H1 (cell line): ENCODE measurements at places on chromosomes 6 and 20. TPM values are rescaled to one million over a fixed set of nuclear protein-coding genes. Genes with fewer than 3 reads are reported as not detected.

The CLVS2 gene
- total RNA-seq = 0.67 and 0.73 TPM in 2 replicates

- DNase-seq = no peak
- no peaks in the 10 kb centered on the region for H3K27me3 ChIP-seq
- no peak overlapping the region for H3K27ac ChIP-seq
- H3K4me3 ChIP-seq = no peak overlapping the region
- H3K4me1 ChIP-seq = no peaks in the 10 kb centered on the region
These were observed 21.8 kb upstream of the IRF4 start for GRCh38 chr6:369559-370431.

DNA sequence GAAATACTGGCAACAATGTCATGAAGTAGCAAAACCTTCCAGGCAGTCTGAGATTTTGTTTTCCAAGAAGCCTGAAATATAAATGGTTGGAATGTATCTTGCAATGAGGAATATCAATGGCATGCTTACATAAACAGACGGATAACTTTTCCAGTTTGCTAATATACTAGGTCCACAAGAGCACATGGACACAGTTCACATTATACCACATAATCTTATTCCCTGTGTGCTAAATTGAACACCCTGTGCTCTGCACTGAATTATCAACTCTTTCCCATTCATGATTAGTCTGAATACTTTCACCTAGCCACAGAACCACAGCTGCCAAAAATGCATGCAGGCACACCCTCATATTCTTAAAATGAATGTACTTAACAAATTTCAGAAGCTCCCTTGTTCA lies 274.3 kb downstream of the COL12A1 start:
- DNase-seq = no peak
- no peaks in the 10 kb centered on the region for H3K27me3 ChIP-seq
- no peaks in the 10 kb centered on the region for H3K36me3 ChIP-seq
- no peak overlapping the region for H3K27ac ChIP-seq

GRCh38 chr6:24513602-24514001 lies 18.8 kb downstream of the ALDH5A1 start:
- no peak overlapping the region for H3K4me3 ChIP-seq
- H3K36me3 ChIP-seq = no peaks in the 10 kb centered on the region
- no peak for DNase-seq
- H3K27me3 ChIP-seq = no peaks in the 10 kb centered on the region

DNA sequence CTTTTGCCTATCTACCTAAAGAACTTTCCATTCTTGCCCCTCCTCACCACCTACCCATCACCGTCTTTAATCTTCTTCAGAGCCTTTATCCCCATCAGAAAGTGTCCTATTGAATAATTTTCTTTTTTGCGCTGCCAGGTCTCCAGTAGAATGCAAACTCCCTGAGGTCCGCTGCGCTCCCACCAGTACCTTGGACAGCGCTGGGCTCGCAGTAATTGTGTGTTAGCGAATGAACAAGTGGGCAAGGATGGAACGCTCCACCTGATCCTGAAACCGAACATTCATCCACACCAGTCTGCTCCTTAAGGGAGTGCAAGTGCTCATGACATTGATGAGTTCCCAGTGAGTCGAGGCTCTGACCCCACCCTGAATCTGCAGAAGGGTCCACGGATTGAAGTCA lies 391.2 kb downstream of the CDH26 start:
- no peak overlapping the region for H3K27ac ChIP-seq
- H3K4me3 ChIP-seq = no peak overlapping the region
- no peak for DNase-seq
- no peaks in the 10 kb centered on the region for H3K36me3 ChIP-seq
- no peaks in the 10 kb centered on the region for H3K27me3 ChIP-seq
- H3K4me1 ChIP-seq = no peaks in the 10 kb centered on the region

DNA sequence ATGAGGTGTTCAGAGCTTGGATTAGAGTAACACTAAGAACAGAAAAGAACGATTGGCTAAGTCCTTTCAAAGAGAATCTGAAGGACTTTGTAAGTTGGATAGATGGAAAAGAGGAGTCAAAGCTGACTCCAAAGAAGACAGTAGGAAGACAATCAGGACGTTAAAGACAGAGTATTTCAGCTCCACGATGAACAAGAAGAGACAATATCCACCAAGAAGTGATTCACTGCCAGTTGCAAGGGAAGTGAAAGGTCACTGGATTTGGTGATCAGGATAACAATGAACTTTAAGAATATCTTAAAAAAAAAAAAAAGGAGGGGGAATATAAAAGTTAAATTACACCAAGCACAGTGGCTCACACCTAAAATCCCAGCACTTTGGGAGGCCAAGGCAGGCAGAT lies 17.9 kb downstream of the REPS1 start:
- no peak for DNase-seq
- no peak overlapping the region for H3K27ac ChIP-seq
- no peak overlapping the region for H3K4me3 ChIP-seq
- H3K4me1 ChIP-seq = peaks cover 12% of the 10 kb centered on the region
- H3K27me3 ChIP-seq = no peaks in the 10 kb centered on the region
- no peaks in the 10 kb centered on the region for H3K36me3 ChIP-seq

The TXLNB gene
- 0.17 and 0.21 TPM in 2 replicates for total RNA-seq

The CYP24A1 gene
- not detected in 2 replicates for total RNA-seq

- H3K36me3 ChIP-seq = no peaks in the 10 kb centered on the region
- H3K4me3 ChIP-seq = no peak overlapping the region
- no peak for DNase-seq
- H3K4me1 ChIP-seq = peaks cover 9% of the 10 kb centered on the region
- no peak overlapping the region for H3K27ac ChIP-seq
- no peaks in the 10 kb centered on the region for H3K27me3 ChIP-seq
These were observed 27.9 kb downstream of the B4GALT5 start for GRCh38 chr20:49685809-49686208.

The SESN1 gene
- total RNA-seq = 15.0 and 15.6 TPM in 2 replicates

The SLCO4A1 gene
- total RNA-seq = 18.2 and 18.5 TPM in 2 replicates

DNA sequence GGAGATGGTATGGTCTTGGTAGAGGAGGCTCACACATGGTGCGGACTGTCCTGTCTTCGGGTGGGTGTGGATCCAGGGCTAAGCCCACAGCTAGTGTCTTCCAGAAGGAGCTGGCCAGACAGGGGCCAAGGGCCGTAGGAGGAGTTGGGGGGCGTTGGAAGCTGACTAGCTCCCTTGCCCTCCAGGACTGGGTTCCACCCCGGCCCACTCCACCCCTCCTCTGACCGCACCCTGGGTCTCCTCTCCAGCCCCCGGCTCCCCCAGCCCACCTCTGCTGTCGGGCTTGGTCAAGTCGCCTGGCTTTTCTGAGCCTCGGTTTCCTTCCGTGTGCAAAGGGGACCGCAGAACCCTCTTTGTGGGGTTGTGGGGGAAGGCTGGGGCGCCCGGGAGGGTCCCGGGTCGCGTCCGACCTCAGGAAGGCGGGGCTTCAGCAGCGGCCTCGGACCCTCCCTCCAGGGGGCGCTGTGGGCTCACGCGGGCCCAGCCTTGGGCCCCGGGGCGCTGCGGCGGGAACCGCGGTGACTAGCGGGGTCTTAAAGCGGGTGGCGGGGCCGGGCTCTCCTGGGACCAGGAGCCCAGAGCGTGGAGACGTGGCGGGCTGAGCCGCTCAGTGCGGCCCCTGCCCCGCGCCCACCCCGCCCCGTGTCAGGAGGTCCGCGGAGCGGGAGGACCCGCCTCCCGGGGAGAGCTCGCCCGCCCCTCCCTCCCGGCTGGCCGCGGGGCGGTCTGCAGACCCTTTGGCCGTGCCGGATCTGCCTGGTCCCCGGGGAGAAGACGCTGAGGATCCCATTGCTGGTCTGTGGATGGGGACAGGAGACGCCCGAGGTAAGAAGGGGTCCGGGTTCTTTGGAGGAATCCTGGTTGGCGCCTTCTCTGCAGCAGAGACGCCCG lies 5.4 kb downstream of the NPBWR2 start:
- peaks cover 8% of the 10 kb centered on the region; the same call in 1 of the 2 replicates for H3K4me1 ChIP-seq
- peak overlapping the region; percentile 52 for H3K4me3 ChIP-seq

GRCh38 chr6:169800668-169801395 lies 49.4 kb downstream of the ERMARD start:
- no peaks in the 10 kb centered on the region for H3K36me3 ChIP-seq
- no peaks in the 10 kb centered on the region for H3K27me3 ChIP-seq

The SLC12A5 gene
- 5.9 and 7.3 TPM in 2 replicates for total RNA-seq

DNA sequence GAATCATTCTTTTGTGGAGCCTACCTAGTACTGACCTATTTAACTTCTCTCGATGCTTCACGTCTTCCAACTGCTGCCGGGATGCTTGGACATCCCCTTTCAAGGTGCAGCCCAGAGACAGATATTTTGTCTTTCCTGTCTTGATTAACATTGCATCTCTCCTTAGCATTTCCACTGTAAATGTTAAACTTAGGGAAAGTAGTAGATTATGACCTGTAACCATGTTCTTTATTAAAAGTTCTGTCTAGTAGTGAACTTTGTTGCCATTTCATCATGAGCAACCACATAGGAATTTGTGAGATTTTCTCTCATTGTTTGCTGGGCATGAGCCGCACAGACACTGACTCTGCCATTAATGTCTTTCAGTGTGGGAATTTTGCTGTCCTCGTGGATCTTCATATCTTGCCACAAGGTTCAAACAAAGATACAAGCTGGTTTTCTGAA lies 117.9 kb downstream of the JAG1 start:
- H3K27ac ChIP-seq = no peak overlapping the region; the same call in 1 of the 2 replicates
- no peak for DNase-seq
- no peaks in the 10 kb centered on the region for H3K36me3 ChIP-seq
- H3K4me1 ChIP-seq = peaks cover 12% of the 10 kb centered on the region

GRCh38 chr6:11989386-11989785 lies 22.7 kb upstream of the HIVEP1 start:
- H3K27ac ChIP-seq = no peak overlapping the region
- H3K4me3 ChIP-seq = no peak overlapping the region
- no peaks in the 10 kb centered on the region for H3K27me3 ChIP-seq
- no peaks in the 10 kb centered on the region for H3K36me3 ChIP-seq
- DNase-seq = no peak
- no peaks in the 10 kb centered on the region for H3K4me1 ChIP-seq

GRCh38 chr6:165562421-165563090 lies 100.5 kb downstream of the PDE10A start:
- no peaks in the 10 kb centered on the region for H3K27me3 ChIP-seq
- no peaks in the 10 kb centered on the region for H3K36me3 ChIP-seq
- no peaks in the 10 kb centered on the region for H3K4me1 ChIP-seq
- DNase-seq = no peak
- H3K4me3 ChIP-seq = no peak overlapping the region
- H3K27ac ChIP-seq = no peak overlapping the region

- no peak overlapping the region for H3K27ac ChIP-seq
- H3K4me1 ChIP-seq = no peaks in the 10 kb centered on the region
- no peak for DNase-seq
- no peak overlapping the region for H3K4me3 ChIP-seq
- H3K27me3 ChIP-seq = no peaks in the 10 kb centered on the region
- H3K36me3 ChIP-seq = no peaks in the 10 kb centered on the region
These were observed 42.5 kb downstream of the PIGU start for GRCh38 chr20:34634392-34634791.
